Inflammatory macrophage (primary cell): ENCODE measurements at places on chromosomes 11 and 22.

- no peak for DNase-seq
Measured at GRCh38 chr11:126927623-126928022, 72.9 kb downstream of the KIRREL3 start.

DNA sequence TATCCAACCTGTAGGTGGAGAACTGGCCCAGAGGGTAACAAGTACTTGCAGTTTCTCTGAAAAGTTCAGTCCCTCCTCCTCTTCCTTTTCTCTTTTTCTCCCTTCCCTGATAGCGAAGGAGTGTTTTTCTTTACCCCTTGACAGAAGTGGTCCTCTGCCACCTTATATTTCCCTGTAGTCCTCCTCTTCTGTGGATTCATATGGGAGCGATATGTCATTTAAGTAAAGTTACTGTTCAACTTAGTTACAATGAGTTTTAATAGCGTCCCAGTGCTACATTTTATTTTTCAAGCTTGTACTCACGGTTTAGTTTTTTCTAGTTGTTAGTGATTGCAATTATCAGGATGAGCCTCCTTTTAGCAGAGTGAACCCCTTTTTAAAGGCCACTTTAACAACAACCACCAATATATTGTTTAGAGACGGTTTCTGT, 1.4 kb downstream of the PCF11 start:
- DNase-seq: no peak

DNA sequence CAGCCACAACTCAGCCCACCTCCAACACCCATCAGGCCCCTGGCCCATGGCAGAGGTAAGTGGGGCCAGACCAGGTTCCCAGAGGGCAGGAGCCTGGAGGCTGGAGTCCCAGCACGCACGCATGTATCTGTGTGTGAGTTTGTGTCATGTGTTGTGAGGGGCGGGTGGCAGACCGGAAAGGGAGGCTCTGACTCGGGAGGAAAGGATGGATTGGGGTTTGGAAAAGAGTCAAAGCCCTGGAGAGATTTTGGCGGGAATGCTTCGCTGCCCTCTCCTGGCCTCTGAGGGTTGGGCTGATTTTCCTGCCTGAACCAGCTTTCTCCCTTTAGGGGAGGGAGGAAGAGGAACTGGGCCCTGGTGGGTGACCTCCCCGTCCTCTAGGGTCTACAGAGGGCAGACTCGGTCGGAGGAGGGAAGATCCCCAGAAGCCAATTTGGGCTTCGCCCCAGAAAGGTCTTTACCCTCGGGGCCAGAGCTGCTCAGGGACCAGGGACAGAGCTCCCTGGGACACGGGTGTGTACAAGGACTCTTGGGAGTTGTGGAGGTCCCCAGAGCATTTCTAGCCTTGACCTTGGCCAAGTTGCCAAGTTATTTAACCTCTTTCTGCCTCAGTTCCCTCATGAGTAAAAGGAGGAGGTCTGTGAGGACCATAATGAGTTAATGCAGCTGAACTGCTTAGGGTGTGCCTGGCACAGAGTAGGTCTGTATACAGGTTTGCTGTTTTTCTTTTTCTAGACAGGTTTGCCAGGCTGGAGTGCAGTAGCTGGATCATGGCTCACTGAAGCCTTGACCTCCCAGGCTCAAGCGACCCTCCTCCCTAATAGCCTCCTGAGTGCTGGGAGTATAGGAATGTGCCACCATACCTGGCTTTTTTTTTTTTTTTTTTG, 6.9 kb downstream of the C11orf68 start:
- DNase-seq: no peak

GRCh38 chr11:110422306-110422905, 7.3 kb upstream of the FDX1 start:
- no peak for DNase-seq

GRCh38 chr11:95641495-95641894, 148.1 kb downstream of the FAM76B start:
- DNase-seq: no peak

DNA sequence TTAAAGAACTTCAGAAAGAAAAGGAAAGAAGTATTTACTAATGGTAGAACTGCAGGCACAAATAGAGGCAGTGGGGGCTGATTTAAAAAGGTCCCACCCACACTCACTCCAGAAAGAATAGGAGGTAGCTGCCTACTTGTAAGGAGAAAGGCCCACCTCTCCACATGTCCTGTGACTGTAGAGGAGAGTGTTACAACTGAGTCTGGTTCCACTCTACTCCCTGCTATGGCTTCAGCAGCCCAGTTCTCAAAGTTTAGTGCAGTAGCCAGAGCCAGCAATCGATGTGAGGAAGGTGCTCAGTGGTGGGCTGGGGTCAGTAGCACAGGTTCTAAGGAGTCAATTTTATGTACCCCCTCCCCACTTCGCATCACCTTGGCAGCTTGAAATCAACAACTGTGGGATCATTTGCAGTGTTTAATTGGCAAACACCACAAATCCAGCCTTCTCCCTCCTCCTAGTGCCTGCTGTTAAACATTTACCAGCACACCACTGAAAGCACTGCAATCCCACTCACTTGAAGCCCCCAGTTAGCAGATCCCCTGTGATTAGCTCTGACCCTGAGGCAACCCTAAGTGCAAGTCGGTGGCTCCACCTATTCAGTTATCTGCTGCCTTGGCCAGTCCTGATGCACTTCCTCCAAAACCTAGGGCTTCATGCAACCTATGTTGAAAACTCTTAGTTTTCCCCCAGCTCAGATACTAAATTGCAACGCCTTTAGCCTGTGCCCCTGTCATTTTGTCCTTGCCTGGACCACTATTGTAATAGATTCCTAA, 146.6 kb downstream of the BBOX1 start:
- no peak for DNase-seq

DNA sequence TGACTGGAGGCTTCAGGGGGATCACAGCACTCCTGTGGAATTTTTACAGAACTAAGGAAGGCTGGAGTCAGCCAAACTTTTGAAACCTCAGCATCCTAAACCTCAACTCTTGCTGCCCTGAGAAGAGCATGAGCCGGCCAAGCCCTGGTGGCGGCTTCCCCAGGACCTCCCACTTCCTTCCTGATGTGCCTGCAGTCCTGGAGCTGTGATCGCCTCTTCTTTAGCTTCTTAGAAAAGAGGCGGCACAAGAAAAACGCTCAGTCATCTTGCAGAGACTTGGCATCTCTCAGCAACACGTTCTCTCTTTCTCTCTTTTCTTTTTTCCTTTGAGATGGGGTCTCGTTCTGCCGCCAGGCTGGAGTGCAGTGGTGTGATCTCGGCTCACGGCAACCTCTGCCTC, 40.4 kb upstream of the AMPD3 start:
- DNase-seq: peak; percentile 81

GRCh38 chr11:19713196-19714021, 772 bp downstream of the NAV2 start:
- no peak for DNase-seq

DNA sequence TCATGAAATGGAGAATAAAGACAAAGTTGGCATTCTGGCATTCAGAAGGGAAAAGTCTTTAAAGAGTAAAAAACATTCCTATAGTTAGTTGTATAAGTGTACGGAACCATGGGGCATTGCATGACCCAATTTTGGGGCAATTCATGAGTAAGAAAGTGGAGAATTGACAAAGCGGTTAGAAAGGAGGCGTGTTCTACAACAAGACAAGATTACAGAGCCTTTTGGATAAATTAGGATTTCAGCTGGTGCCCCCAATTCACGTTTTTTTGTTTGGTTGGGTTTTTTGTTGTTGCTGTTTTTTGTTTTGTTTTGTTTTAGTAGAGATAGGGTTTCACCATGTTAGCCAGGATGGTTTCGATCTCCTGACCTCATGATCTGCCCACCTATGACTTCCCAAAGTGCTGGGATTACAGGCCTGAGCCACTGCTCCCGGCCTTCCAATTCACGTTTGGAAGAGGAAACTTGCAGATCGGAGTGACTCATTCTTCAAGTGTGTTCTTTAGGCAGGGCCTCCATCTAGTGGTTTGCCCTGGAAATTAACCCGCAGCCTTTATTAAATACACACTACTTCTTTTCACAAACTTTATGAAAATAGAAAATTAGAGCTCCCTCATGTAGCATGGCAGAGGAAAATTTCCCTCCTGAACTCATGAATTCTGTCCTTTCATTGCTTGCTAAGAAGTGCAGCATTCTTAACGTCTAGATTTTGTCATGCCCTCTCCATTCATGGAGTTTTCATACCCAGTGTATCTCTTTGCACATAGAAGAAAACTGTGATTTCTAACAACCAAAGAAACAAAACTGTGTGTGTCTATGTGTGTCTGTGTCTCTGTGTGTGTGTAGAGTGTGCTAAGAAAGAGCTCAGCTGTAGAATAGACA, 118.1 kb downstream of the BBOX1 start:
- DNase-seq: peak; percentile 19

- DNase-seq: no peak
Measured at GRCh38 chr11:83971063-83971462, 684.9 kb upstream of the CCDC90B start.

DNA sequence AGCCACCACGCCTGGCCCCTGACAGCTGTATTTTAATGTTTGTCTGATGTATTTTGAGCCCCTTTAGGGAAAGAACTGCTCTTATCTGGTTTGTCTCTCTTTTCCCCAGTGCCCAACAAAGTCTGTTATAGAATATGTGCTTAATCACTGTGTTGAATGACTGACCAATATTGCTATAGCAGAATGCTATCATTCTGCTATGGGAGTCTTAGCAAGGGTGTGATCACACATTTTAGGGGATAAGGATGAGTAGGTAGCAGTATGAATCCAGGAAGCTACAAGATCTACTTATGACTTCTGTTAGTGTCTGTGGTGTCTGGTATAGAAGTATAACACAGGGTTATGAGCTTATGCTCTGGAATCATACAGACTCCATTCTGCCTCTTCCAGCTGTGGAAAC, 117.5 kb upstream of the RRM1 start:
- DNase-seq: no peak

GRCh38 chr11:62400760-62401159, 18.1 kb upstream of the SCGB1A1 start:
- no peak for DNase-seq

GRCh38 chr11:117834838-117835443, 10.4 kb upstream of the FXYD2 start:
- DNase-seq: no peak

- DNase-seq: no peak
Measured at GRCh38 chr11:112941104-112941503, 20.1 kb upstream of the NCAM1 start.

- peak; percentile 94 for DNase-seq
Measured at GRCh38 chr11:118060869-118061268, 16.0 kb upstream of the TMPRSS4 start.

DNA sequence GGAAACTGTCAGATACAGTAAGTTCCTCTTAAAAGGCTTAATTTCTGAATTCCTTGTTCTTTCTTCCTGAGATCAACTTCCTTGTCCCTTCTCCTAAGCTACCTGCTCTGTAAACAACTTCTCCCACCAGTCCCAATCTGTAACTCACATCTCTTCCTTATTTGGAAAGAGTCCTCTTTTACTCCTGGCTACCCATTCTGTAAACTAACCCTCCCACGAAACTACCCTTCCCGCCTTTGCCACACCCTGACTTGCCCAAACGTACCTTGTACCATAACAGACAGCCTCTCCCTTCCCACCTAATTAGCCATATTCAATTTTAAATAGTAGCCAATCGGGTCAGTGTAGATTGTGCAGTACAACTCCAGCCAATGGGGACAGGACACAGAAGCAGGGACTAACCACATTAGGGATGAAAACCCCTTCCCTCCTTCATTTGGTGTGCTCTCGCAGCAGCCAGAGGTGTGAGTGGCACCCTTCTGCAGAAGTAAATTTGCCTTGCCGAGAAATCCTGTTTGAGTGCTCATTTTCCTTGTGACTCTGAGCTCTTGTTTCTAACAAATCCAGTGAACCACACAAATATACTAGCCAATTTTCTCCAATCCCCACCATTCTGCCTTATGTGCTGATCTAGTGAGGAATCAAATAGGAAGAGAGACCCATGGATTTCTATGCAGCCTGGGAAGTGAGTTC, 49.5 kb downstream of the ZNF280B start:
- DNase-seq: no peak

- no peak for DNase-seq
Measured at GRCh38 chr11:21806508-21806907, 386.4 kb upstream of the ANO5 start.

- DNase-seq: no peak
Measured at GRCh38 chr11:100902454-100903141, 215.5 kb downstream of the ARHGAP42 start.

DNA sequence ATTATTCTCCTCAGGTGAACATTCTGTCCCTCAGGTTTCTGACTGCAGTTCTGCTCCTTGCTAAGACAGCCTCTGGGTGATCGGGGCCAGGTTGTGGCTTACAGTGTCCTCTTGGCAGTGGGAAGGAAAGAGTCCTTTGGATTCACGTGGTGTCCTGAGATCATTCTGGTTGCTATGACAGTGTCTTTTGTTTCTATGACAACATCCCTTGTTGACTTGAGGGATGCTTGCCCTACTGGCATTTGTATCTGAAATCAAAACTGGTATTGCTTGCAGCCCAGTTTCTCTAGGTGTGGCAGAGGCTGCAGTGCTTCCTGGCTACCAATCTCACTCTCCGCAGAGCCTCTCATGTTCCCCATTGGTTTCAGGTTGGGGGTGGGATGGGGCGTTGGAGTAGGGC, 151.8 kb upstream of the CCDC90B start:
- no peak for DNase-seq

GRCh38 chr11:110323786-110324185, 27.4 kb upstream of the RDX start:
- DNase-seq: no peak

DNA sequence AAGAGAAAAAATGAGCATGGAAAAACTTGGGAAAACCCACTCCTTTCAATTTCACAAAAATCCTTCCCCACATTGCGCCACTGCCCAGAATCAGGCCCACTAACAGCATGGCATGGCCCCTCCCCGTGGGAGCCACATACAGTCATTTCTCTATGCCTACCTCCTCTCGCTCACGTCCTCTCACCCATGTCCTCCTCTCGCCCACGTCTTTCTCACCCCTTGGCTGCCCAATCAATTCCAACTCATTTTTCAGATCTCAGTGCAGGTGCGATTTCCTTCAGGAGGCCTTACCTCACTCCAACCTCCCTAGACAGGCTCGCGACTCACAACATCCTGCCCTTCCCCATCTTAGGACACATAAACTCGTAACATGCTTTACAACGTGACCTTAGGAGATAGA, 229.2 kb downstream of the CADM1 start:
- no peak for DNase-seq

GRCh38 chr11:132123854-132124835, 753.7 kb downstream of the NTM start:
- DNase-seq: no peak

DNA sequence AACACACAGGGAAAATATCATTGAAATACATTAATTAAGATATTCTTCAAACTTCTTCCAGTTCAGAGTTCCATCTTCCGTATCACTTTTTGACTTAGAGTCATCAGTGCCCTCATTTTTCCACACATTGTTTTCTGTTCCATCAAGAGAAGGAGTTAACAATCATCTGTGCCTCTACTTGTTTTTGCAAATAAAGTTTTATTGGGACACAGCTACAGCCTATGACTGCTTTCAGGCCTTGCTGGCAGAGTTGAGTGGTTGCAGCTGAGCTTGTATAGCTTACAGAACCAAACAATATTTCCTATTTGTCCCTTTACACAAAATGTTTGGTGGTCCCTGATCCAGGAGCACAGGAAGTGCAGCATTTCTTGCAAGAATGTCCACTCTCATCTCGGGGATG, 51.6 kb downstream of the SGSM1 start:
- DNase-seq: no peak
